Smooth muscle cell of the pulmonary artery (primary cell): ENCODE measurements at places on chromosomes 6 and 20. TPM values are rescaled to one million over a fixed set of nuclear protein-coding genes. Genes with fewer than 3 reads are reported as not detected.

The MUCL3 gene
- total RNA-seq, result not detected in 2 replicates

The LRRN4 gene
- total RNA-seq, result 0.07 TPM in 1 of 2 replicates, not detected in the other

The SLC22A23 gene
- 4.2 and 18.1 TPM in 2 replicates for total RNA-seq

The SLC35D3 gene
- total RNA-seq, result not detected in 2 replicates

The C4A gene
- 9.4 and 12.3 TPM in 2 replicates for total RNA-seq

The CD93 gene
- total RNA-seq, result 0.63 and 1.6 TPM in 2 replicates

The GMEB2 gene
- total RNA-seq, result 11.6 and 12.7 TPM in 2 replicates

The NOTCH4 gene
- 0.65 and 0.96 TPM in 2 replicates for total RNA-seq

The ARFGEF3 gene
- total RNA-seq, result 1.0 and 3.1 TPM in 2 replicates

The FAM83C gene
- not detected in 2 replicates for total RNA-seq

The HLA-C gene
- total RNA-seq, result 210 and 957 TPM in 2 replicates

The LKAAEAR1 gene
- total RNA-seq, result not detected in 2 replicates

The ELOVL2 gene
- total RNA-seq, result 0.46 and 0.85 TPM in 2 replicates

The TSBP1 gene
- total RNA-seq, result not detected in 2 replicates

The MOCS1 gene
- total RNA-seq, result 18.1 and 31.3 TPM in 2 replicates

The FAM209B gene
- not detected in 2 replicates for total RNA-seq

The MACROD2 gene
- total RNA-seq, result 0.40 and 0.85 TPM in 2 replicates

The ZSCAN31 gene
- total RNA-seq, result 4.2 and 4.4 TPM in 2 replicates

The CFAP206 gene
- 0.50 and 0.59 TPM in 2 replicates for total RNA-seq

The MAS1 gene
- total RNA-seq, result under 0.01 and 0.20 TPM in 2 replicates

The MLIP gene
- total RNA-seq, result 0.26 and 0.40 TPM in 2 replicates

The CASS4 gene
- total RNA-seq, result 0.23 and 0.26 TPM in 2 replicates

The ADGRB3 gene
- 0.83 and 1.4 TPM in 2 replicates for total RNA-seq

The UNC93A gene
- total RNA-seq, result not detected in 2 replicates

The ARFRP1 gene
- total RNA-seq, result 37.9 and 42.8 TPM in 2 replicates

The CGAS gene
- 3.3 and 4.9 TPM in 2 replicates for total RNA-seq

The GJA10 gene
- not detected in 2 replicates for total RNA-seq

The ME1 gene
- total RNA-seq, result 32.6 and 34.5 TPM in 2 replicates

The BTN1A1 gene
- not detected in 2 replicates for total RNA-seq

The PRR18 gene
- not detected in 2 replicates for total RNA-seq

The PAX1 gene
- not detected in 2 replicates for total RNA-seq

The PPT2 gene
- 62.9 and 78.8 TPM in 2 replicates for total RNA-seq

The ARMH2 gene
- total RNA-seq, result not detected in 2 replicates

The PHACTR3 gene
- not detected in 2 replicates for total RNA-seq

The B3GALT4 gene
- total RNA-seq, result 4.9 and 7.6 TPM in 2 replicates

The TDRD6 gene
- 0.13 and 0.26 TPM in 2 replicates for total RNA-seq
